Activated naive CD4-positive, alpha-beta T cell treated with Interleukin-2 at 50 U/mL for 16 hours (primary cell): ENCODE measurements at places on chromosomes 2 and 18.

GRCh38 chr2:32647180-32647651 lies 19.4 kb downstream of the TTC27 start:
- DNase-seq: no peak

DNA sequence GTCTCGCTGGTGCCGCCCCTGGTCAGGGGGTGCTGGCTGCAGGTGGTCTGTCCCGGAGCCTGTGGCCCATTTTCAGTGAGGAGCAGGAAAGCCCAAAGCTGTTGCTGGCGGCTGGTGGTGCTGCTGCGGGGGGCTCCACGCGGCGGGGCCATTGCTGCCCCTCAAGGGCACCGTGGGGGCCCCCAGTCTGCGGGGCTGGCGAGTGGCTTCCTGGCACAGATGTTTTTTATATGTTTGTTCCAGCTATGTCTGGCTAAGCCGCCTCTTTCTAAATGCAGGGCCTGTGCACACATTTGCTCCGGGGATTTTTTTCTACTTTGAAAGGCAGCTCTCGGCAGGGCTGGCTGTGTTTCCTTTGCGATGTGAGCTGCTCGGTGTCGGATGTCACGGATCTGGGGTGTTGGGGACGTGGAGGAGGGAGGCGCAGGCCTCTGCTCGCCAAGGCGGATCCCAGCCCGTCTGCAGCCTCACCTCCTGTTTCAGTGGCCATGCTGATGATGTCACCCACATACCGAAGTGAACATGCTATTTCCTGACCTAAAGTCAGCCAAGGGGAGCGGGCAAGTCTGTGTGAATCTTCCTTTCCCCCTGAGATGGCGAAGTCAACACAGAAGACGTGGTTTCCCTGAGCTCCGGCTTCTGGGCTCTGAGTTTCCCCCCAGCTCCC lies 112.0 kb upstream of the CTDP1 start:
- DNase-seq: no peak

- no peak for DNase-seq
These were observed 7.0 kb downstream of the CROCC2 start for GRCh38 chr2:240912878-240913809.

DNA sequence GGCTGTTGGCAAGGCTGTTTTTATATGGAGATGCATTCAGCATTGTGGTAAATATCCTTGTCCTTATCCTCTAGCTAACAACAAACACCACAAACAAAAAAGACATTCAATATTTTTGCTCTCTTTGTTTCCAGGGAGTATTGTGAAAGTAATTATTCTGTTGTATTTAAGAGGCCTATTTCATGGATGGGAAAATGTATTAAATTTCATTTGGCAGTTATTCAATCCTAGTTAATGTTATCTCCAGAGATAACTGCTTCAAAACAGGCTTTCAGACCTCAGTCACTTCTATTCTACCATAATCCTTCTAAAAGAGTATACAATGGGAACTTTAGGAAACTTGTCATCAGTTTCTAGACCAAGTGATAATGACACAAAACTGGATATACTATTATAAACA lies 280.5 kb upstream of the CCDC68 start:
- no peak for DNase-seq

DNA sequence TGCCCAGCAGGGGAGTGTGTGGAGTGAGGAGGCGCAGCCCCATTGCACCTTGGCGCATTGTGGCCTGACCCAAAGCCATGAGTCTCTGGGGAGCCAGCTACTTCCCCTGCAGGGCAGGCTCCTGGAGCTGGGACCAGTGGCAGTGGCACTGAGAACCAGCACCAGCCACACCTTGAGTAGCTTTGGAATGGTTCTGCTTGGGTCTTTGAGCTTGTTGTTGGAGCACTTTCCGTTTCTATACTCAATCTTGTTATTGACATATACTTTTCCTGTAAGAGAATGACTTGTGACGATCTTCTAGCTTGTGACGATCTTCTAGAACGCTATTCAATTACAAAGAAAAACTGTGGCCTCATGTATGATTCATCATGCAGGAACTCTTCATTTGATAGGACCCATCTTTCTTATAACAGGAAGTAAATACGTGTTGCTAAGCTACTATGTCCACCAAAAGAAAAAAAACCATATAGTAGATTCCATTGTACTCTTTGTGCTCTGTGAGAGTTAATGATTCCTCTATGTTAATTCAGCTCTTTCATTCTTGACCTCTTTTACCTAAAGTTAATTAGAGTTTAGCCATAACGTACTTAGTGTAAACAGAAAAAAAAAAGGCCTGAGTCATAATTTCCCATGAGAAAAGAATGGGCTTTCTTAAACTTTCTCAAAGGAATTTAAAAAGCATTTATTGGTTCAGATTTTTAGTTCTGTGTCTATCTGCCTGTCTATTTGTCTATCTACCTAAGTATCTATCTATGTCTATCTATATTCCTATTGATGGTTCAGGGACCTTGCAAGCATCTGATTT lies 113.1 kb downstream of the GATA6 start:
- no peak for DNase-seq

DNA sequence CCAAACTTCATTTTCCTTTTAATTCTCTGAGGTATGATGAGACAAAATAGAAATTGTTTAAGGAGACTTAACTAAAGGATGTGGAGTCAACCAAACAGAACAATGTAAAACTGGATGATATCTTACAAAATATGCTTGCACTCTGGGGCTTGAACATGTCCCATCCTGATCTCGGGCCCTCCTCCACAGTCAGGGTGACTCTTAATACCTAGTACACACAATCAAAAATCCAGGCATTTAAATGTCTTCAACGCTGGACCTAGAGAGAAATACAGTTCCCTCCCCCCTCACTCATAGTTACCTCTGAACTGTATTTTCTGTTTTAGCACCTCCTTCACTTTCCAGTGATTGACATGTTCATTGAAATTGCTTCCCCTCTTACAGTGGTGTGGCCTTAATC lies 36.9 kb upstream of the SERPINB2 start:
- no peak for DNase-seq

DNA sequence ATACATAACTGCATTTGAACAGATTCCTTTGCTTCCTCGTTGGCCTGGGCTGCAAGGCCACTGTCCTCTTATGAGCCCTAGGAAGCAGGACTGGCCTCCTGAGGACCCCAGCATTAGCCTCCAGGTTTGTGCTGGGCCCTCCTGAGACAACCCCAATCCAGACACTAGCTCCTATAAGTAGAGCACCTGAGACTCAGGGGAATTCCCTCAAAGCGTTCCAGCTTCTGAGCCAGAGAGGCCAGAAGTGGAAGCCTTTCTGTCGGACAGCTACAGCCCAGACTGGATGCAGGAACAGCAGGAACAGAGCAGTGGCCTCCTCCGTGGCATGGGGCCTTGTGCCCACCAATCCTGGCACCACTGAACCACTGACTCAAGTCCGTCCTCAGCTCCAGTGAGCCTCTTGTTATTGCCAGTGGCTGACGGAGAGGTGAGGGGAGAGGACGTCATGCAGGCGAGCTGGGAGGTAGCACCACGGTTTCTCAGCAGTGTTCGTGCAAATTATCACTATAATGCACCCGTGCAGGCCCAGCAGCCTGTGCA lies 67.2 kb downstream of the NPAS2 start:
- DNase-seq: no peak

DNA sequence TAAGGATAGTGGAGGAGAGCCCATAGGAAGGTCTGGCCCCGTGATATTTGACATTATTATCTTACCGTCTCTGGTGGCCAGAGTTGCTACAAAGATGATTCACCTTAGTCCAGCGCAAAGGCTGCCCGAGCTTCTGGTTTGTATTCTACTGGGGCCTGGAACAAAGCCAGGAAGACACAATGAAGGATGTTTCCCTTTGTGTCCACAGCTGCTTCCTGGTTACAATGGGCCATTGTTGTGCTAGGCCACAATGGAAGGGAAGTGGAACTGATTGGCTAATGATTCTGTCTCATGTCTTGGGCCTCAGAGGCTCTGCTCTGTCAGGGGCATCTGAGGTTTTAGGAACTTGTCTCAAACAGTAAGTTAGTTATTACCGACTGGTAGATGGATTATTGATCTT lies 132.2 kb downstream of the TDRD15 start:
- no peak for DNase-seq

DNA sequence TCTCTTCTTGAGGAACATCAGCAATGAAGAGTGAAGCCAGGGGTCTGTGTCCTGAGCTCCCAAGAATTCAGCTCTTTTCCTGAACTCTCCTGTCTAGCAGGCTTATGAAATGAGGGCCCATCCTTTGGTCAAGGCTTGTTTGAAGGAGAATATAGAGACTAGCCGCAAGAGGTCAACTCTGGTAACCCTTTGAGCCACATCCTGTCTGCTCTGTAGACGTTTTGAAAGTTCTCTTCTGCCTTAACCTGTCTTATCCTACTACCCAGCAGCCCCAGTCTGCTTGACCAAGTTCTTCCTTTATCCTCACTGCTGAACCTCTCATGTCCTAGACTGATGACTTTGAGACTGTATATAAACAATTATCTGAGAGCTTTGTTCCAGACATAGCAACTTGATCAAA lies 5.4 kb downstream of the SEMA4F start:
- DNase-seq: no peak
